ENCODE measurements at places on chromosomes 11 and 22.

DNA sequence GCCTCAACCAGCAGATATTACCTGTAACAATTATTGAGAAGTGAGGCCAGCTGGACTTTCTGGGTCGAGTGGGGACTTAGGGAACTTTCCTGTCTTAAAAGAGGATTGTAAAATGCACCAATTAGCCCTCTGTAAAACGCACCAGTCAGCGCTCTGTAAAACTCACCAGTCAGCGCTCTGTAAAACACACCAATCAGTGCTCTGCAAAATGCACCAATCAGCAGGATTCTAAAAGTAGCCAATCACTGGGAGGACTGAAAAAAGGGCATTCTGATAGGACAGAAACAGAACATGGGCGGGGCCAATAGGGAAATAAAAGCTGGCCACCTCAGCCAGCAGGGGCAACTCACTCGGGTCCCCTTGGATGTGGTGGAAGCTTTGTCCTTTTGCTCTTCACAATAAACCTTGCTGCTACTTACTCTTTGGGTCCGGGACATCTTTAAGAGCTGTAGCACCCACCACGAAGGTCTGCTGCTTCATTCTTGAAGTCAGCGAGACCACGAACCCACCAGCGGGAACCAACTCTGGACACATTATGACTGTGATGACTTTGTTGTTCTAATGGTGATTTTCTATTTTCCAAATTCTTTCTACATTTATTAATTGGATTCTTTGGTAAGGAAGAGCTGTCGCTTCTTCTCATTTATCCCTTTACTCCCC lies 40.2 kb upstream of the FGF3 start:
- DNase-seq = no peak

- no peak for DNase-seq
Observed at GRCh38 chr11:127939000-127939399, 648.4 kb downstream of the ETS1 start.

DNA sequence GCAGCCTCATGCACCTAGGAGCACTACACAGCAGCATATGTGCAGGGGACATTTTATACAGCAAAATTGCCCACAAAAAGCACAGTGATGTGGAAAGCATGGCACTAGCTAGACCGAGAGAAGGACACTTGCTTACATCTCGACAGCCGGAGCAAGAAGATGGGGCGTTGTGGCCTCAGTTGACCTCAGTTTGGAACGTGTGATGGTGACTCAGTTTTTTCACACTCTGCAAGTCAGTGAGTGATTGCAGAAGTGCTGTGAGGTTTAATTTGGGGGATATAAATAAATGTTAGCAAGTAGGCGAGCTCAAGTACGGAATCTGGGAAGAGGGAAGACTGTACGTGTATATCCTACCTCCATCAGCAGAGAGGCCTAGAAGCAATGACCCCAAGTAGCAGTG lies 23.3 kb downstream of the LRP5 start:
- DNase-seq = no peak

GRCh38 chr11:69513196-69513595 lies 31.7 kb downstream of the LINC01488 start:
- no peak for DNase-seq

- DNase-seq = no peak
Observed at GRCh38 chr11:34423300-34423699, 15.4 kb upstream of the CAT start.

DNA sequence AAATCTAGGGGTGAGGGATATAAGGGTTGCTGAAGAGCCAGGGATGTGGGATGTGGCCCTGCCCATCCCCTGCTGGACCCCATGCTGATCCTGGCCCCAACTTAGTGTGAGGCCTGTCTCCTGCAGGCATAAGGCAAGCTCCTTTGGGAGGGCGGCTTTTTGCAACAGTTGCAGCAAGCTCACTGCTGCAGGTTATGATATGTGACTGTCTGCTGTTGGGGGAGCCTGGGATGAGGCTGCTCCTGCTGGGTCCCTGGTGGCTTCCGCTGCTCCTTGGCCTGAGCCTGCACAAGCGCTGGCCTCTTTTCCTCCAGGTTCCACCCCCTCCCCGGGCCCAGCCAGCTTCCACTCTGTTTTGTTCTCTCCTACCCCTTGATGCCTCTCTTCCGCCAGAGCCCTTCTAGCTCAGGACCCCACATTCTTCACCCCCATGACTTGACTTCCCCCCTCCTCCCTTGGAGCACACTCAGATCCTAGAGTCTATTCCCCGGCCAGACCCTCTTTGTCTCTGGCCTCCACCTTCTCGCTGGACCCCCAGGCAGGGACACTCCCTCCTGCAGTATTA lies 35.0 kb upstream of the SYT13 start:
- no peak for DNase-seq

- DNase-seq = no peak
Observed at GRCh38 chr11:31582697-31583096, 73.1 kb downstream of the ELP4 start.

GRCh38 chr11:126506789-126507188 lies 151.3 kb downstream of the ST3GAL4 start:
- no peak for DNase-seq

GRCh38 chr22:31604137-31604705 lies 57.8 kb downstream of the PISD start:
- DNase-seq = no peak

GRCh38 chr11:68574308-68574707 lies 110.0 kb upstream of the GAL start:
- DNase-seq = no peak

DNA sequence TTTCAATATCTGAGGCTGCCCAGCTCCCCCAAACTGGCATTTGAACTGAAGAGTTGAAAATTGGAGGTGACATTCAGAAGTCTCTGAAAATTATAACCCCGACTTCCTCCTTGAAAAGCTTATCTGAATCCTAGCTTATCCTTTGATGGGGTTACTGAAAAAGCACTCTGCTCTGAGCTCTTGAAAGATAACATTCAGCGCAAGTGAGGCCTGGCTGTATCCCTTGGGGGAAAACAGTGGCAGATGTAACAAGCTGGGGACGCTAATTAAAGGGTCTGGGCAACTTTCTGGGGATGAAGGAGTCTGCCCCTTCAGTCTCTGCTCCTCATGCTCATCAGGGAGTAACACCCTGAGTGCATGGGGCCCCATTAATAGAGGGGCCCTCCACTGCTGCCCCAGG lies 402.0 kb upstream of the CADM1 start:
- no peak for DNase-seq

- DNase-seq = no peak
Observed at GRCh38 chr11:380996-381395, 11.7 kb downstream of the B4GALNT4 start.

GRCh38 chr22:22687638-22688500 lies 43.5 kb downstream of the GGTLC2 start:
- no peak for DNase-seq

DNA sequence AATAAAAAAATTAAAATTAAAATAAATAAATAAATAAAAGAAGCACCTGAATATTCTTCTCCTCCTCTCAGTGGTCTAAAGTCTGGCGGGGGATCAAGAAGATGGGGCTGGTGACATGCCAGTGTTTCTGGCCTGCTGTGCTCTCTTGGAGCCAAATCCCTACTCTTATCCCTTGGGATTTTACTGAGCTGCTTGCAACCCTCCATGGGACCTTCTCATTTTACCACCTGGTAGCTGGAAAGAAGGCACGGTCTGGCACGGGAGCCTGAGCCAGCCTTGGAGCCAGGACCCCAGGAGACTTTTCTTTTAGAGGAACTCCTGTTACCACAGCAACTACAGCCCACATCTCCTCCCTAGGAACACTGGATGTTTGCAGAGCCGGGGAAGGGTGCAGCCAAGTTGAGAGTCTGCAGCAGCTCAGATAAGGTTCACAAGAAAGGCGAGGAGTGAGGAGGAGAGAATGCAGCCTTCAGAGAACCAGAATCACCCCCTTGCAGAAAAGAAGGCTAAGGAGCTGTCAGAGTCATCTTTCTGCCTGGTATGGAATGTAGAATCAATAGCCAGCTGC lies 21.4 kb downstream of the CD6 start:
- no peak for DNase-seq

DNA sequence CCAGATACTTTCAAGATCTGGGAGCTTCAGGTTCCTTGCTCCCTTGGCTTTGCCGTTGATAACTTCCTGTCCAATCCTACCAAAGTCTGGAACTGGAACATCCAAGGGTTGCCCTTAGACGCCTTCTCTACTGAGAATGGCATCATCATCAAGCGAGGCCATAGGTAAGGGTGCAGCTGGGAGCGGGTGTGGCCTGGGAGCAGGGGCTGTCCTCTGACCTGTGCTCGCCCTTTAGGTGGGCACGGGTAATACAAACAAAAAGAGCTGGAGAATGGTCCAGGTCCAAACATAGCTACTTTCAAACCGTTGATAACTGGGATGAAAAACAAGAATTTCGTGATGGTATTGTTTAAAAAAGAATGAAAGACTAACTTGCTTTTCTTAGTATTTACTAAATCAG lies 25.0 kb downstream of the CASP12 start:
- DNase-seq = no peak

- no peak for DNase-seq
Observed at GRCh38 chr11:100308202-100308601, 378.9 kb upstream of the ARHGAP42 start.
